GM19239 (cell line): ENCODE measurements at places on chromosomes 2 and 18.
A peak's percentile ranks its signal among the peaks of the same experiment; 100 is the strongest.

GRCh38 chr2:112081262-112081661 lies 26.2 kb downstream of the TMEM87B start:
- no peak for DNase-seq

DNA sequence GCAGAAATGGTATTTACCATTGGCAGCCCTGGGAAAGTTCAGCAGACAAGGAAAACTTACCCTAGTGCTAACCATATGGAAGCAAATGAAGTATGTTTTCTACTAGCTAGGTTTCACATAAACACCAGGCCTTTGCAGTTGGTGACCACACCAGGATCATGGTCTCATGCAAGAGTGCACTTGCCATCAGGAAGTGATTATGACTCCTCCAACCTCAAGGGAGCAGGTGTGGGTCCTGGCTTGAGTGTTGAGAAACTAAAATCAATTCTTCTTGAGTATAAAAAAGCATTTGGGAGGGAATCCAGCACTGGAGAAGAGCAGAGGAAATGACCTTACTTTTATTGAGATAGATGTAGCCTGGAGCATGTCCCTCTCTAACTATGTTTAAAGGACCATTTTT lies 56.8 kb upstream of the SPAG16 start:
- no peak for DNase-seq

- no peak for DNase-seq
Observed at GRCh38 chr2:191500884-191501560, 176.9 kb upstream of the NABP1 start.

DNA sequence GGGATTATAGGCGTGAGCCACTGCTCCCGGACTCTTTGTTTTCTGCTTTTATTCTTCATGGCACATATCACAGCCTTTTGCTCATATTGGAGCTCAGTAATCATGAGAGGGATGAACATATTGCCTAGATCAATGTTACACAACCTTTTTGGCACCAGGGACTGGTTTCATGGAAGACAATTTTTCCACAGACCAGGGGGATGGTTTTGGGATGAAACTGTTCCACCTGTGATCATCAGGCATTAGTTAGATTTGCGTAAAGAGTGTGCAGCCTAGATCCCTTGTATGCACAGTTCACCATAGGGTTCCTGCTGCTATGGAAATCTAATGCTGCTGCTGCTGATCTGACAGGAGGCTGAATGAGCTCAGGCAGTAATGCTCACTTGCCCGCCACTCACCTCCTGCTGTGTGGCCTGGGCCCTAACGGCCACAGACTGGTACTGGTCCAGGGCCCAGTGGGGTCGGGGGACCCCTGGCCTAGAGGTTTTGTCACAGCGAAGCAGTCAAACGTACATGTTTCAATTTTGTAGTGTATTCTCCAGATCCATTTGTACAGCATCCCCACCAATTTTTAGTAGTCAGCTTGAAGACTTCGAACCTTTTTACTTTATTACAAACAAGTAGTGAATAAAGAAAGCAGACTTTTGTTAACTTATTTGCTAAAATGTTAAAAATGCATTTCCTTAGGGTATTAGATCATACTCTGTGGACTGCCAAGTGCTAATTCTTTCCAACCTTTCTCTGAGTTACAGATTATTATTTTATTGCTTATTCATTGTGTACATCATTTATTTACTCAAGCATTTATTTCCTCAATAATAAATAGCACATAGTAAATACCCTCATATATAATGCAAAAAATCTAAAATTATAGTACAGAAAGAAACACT lies 6.2 kb downstream of the DAW1 start:
- DNase-seq = no peak

- no peak for DNase-seq
Observed at GRCh38 chr18:23270986-23271680, 135.8 kb downstream of the CABLES1 start.

- DNase-seq = no peak
Observed at GRCh38 chr18:32877371-32877770, 104.5 kb upstream of the KLHL14 start.

DNA sequence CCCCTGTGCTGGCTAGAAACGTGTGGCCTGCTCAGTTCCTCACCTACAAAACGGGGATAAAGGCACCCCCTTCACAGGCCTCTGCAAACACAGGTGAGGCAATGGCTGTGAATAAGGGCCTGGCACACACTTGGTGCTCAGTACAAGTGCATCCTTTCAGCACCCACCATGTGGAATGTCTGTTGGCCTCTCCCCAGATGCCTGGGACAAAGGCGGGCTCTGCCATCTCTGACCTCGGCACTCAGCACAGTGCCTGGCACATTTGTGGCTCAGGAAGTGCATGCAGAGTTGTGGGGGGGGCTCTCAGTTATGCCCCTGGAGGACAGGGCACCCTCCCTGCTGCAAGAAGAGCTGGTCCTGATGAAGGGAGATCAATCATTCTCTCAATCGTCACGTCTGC lies 224.6 kb upstream of the RAB6C start:
- DNase-seq = no peak

- no peak for DNase-seq
Observed at GRCh38 chr2:96962567-96963203, 23.7 kb downstream of the FAM178B start.

- DNase-seq = no peak
Observed at GRCh38 chr2:72175636-72176035, 28.0 kb upstream of the CYP26B1 start.

DNA sequence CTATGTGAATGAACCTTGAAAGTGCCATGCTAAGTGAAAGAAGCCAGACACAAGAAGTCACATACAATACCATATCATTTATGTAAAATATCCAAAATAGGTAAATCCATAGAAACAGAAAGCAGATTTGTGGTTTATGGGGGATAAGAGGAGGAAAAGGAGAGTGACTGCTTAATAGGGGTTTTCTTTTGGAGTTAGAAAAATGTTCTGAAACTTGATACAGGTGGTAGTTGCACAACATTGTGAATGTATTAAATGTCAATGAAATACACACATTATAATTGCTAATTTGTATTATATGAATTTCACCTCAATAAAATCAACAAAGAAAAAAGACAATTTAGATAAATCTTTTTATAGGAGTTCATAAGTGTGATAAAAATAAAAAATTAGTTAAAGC lies 37.1 kb downstream of the MEMO1 start:
- no peak for DNase-seq

GRCh38 chr2:6929196-6929819 lies 12.1 kb downstream of the RNF144A start:
- no peak for DNase-seq

DNA sequence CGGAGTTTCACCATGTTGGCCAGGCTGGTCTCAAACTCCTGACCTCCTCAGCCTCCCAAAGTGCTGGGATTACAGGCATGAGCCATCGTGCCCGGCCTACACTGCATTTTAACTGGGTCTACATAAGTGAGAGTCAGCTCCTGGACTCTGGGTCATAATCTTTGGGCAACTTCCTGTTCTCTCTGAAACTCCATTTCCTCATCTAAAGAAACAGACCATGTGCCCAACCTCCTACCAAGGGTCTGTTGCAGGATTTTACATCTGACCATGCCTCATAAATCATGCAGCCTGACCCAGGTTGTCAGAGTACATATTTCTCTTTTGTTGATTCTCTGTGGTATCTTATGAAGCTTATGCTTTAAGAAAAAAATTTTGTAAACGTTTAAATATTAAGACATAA lies 280.4 kb downstream of the ALPK2 start:
- DNase-seq = no peak

DNA sequence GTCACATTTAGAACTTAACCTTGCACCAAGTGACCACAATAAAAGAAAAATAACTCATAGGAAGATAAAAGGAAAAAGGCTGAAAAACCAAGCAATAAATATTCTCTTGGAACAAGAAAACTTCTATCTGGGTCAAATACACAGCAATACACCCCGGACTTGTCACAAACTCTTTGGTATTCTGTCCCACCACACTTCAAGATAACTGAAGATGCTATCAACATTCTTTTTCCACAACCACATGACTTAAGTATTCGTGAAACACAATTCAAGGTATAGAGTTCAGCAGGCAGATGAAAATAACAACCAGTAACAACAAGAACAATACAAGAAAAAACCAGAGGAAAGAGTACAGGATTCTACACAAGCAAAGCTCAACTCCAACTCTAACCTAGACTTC lies 18.0 kb downstream of the MBD2 start:
- DNase-seq = no peak

DNA sequence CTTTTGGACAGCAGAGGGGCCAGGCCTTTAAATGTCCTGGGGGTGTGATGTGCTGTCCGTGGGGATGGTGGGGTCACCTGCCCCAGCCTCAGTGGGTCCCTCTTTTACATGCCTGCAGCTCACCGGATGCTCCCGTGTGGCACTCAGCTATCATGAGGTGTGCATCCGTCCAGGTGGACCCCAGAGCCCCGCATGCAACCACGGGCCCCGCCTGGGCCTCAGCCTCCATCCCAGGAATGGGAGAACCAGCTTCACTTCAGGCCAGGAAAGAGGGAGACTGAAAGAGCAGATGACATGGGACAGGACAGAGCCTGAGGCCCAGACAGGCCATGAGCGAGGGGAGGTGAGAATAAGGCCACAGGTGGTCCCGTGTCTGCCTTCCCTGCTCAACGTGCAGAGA lies 37.5 kb downstream of the RAMP1 start:
- DNase-seq = no peak

DNA sequence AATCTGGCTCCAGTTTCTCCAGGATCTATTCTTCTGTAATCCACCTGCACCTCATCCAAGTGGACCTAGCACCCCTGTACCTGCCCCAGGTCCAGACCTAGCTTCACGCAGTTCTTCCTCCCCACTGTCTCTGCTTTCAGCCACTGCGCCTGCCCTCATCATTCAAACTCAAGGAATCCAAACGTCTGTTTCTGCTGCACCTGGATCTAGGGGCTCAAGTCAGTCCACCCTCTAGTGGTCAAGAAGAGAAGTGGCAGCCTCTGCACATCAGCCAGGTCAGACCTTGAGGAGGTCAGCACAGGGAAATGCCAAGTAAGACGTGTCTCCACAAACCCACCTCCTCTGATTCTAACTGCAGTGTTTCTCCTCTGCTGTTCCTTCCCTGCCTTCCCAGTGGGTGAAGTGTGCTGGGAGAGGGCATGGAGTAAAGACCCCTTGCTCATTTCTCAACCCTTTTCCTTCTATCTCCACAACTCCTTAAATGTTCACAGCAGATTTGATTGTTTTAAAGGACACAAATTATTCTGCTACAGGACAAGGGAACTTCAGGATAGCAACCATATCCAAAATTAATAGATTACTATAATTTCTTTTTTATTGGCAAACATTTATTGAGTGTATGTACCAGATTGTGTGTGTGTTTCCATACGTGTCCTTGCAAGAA lies 8.6 kb upstream of the RNF152 start:
- DNase-seq = peak; percentile 65

GRCh38 chr2:59233920-59234319 lies 992.8 kb upstream of the FANCL start:
- DNase-seq = no peak

DNA sequence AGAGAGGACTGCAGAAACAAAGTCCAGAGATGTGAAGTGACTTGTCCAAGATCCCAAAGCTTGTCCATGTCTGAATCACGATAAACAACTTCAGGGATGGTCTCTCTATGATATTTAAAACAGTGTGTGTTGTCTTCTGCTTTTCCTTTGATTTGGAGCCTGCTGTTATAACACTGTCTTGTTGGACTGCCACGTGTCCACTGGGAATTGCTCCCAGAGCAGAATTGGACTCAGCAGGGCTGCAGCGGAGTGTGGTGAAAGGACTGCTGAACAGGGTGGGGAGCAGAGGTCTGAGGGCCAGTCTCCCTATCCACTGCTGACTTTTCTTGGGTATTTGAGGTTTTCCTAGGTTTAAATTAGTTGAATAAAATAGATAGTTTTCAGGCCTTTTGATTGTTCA lies 68.3 kb downstream of the IL1R2 start:
- DNase-seq = no peak

GRCh38 chr18:9016633-9017166 lies 85.8 kb upstream of the NDUFV2 start:
- DNase-seq = no peak

DNA sequence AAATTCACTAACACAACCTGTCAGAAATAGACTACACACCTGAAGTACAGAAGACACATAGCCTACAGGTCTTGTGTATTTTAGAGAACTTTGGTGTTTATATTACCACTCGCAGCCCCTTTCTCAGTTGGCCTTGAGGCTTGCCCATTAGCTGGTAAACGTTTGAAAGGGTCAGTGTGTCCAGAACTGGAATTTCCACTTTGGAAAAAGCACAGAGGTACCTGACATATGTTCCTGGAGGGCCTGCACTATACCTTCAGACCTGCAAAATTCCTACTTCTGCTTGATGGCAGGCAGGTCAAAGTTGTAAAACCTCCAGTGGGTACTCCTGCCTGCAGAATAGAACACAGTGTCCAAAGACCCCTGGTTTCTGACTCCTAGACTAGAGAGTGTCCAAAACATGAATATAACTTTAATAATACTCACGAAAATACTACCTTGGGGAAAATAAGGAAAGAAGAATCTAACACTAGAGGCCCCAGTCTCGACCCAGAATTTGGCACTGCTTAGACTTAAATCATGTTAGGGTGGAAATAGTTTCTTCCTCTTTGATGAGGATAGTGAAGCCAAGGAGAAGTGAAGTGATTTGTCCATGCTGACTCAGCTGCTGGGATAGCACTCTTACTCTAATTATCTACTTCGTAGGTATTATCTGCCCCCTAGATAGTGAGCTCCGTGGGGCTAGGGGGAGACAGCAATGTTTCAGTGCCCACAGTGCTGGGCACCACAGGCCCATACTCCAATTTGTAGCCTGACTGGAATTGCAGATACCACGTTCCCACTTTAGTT lies 2.8 kb downstream of the KCTD1 start:
- DNase-seq = no peak

DNA sequence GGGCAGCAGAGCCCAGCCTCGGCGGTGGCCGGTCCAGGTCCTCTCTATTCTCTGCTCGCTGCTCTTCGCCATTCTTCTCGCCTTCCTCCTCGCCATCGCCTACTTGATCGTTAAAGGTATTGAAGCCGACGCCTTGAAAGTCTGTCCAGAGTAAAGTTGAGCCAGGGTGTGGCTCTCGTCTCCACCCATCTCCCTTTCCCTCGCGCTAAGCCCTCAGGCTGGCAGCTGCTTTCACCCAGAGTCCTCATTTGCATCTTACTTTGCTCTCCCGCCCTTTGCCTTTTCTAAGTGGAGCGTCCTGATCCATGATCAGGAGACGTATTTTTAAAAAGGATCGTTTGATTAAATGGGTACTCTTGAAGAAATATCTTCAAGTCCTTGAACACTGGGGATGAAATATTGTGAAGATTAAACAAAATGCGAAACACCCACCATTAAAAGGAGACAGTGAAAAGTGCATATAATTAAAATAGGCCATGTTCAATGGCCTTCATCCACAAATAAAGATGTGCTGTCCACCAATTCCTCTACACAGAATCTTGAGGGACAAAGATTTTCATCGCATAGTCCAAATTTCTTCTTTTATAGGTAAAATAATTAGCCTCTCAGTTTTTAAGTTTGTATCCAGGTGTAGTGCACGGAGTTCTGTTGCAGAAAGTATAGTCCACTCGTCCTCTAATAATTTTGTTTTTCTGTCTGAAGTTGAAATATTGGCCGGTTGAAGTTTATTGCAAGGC lies 657 bp downstream of the ARL6IP6 start:
- peak; percentile 18 for DNase-seq

GRCh38 chr2:215777465-215778044 lies 235.8 kb downstream of the MREG start:
- no peak for DNase-seq
